ENCODE measurements at places on chromosomes 12 and 14. TPM values are rescaled to one million over a fixed set of nuclear protein-coding genes. Genes with fewer than 3 reads are reported as not detected.

DNA sequence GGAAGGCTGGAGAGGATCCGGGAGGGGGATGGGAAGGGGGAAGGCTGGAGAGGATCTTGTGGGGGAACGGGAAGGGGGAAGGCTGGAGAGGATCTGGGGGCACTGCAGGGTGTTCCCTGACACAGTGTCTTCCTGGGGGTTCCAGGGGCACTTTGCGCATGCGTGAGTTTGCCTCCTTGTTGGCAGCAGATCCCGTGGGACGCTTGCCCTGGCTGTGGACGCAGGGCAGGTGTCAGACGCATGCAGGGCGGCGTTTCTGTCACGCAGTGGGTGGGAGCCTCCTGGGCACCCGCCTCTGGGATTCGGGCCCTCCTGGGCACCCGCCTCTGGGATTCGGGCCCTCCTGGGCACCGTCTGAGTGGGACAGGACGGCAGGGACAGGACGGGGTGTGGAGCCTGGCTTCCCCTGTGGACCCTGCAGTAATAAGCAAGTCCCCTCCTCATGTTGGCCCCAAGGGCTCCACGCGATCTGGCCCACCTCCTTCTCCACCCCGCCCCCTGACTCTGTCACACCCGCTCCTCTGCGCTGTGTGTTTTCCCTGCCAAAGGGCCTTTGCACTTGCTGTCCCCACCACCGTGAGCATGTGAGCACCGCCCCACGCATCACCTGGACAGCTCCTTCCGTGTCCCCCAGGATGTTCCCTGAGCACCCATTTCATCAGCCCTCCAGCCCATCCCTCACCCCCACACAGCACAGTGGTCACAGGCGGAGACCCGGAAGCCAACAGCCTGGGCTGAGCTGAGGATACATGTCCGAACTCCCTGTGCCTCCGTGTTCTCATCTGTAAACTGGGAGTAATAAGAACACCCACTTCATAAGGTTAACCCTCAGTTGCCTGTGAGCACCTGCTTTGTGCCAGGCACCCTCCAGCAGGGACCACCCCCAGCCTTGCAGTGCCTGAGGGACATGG lies 4.4 kb downstream of the MMP17 start:
- DNase-seq = peak; percentile 33

DNA sequence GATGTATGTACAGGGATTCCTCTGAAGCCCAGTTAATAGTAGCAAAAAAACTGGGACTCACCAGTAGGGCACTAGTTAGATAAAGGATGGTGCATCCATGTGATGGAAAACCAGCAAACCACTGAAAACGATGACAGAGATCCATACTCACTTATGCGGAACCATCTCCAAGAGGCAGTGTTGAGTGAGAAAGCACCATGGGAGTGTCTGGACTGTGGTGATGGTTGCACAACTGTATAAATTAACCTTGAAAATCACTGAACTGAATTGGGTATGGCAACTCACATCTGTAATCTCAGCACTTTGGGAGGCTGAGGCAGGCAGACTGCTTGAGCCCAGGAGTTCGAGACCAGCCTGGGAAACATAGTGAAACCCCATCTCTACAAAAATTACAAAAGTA lies 53.6 kb upstream of the ZFP36L1 start:
- DNase-seq = no peak

DNA sequence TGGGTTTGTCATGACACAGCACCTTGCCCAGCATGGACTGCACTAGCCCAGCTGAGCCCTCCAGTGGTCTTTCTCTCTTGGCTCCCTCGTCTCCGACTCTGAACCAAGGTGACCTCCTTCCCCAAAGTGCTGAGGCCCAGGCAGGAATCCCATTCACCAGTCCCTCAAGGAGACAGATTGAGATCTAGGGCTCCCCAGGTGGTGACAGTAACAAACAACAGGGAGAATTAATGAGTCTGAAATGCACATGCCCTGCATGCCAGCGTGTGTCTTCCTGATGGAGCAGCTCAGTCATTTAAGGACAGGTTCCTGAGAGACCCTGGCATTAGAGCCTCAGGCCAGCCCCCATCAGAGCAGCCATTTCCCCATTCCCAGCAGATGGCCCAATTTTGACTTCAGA lies 51.4 kb upstream of the OAS1 start:
- no peak for DNase-seq

- no peak for DNase-seq
Measured at GRCh38 chr12:68481181-68481941, 129.3 kb upstream of the RAP1B start.

- no peak for DNase-seq
Measured at GRCh38 chr12:19288603-19289244, 150.6 kb upstream of the AEBP2 start.

GRCh38 chr12:125996443-125996842 lies 931.2 kb downstream of the AACS start:
- DNase-seq = no peak

GRCh38 chr12:47205532-47206449 lies 126.0 kb upstream of the AMIGO2 start:
- DNase-seq = no peak

GRCh38 chr12:112243255-112244110 lies 118.1 kb downstream of the TRAFD1 start:
- DNase-seq = peak; percentile 35

DNA sequence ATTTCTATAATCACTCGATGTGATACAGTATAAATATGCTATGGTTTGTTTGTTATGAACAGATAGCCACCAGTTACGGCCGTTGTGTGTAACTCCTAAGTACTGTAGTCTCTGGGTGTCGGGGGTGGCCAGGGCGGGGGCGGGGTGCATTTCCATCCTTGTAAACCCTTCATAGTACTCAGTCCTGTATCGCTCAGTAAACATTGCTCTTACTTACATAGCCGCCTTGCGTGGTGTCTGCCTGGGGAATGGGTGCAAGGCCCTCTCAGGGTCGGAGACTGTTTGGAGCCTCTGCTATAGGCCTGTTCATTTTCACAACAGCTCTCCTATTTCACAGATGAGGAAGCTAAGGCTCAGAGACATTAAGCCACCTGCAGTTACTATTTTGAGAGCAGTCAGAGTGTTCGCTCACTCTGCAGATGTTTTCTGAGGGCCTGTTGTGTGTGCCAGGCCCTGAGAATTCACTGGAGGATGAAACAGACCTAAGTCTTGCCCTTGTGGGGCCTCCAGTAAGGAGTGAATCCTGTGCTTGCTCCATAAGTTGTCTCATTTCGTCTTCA lies 42.5 kb downstream of the JDP2 start:
- no peak for DNase-seq

DNA sequence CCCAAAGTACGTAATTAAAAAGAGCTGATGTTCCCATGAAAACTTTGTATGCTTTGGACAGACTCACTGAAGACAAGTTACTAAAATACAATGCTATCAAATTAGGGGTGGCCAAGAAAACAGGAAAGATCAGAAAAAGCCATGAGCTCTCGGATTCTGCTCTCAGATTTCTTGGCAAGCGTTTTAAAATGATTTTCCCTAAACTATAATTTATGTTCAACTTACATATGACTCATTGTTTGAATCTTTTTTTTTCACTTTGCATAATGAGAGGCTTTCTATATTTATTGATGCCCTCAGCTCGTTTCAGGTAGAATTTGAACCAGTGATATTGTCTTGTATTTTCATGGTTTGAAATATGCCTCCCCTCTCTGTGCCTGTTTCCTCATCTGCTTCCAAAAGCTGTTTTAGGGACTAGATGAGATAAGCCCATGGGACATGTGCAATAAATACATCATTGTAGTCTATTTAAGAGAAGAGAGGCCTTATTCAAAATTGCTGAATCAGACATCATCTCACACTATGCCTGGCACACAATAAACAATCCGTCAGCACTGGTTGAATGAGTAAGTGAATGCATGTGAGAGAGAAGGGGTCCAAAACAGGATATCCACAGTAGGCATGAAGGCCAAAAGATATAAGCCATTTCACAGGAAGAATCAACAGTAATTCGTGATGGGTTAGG lies 4.7 kb upstream of the IPO8 start:
- DNase-seq = no peak

- DNase-seq = no peak
Measured at GRCh38 chr14:54709867-54710266, 142.9 kb downstream of the SAMD4A start.

DNA sequence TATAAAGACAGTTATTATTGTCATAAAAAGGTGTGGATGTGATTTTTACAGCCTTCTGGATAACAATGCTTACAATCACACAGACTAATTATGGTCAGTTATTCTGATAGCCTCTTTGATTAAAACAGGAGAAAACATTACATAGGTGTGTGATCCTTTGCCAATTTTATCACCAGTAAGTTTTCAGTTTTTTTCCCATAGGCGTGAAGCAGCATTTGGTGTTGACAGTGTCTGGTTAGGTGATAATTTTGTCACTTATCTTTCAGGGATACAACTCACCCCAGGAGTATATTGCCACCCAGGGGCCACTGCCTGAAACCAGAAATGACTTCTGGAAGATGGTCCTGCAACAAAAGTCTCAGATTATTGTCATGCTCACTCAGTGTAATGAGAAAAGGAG lies 208.8 kb downstream of the EPS8 start:
- no peak for DNase-seq

- no peak for DNase-seq
Measured at GRCh38 chr12:94507455-94507854, 47.8 kb upstream of the CEP83 start.

DNA sequence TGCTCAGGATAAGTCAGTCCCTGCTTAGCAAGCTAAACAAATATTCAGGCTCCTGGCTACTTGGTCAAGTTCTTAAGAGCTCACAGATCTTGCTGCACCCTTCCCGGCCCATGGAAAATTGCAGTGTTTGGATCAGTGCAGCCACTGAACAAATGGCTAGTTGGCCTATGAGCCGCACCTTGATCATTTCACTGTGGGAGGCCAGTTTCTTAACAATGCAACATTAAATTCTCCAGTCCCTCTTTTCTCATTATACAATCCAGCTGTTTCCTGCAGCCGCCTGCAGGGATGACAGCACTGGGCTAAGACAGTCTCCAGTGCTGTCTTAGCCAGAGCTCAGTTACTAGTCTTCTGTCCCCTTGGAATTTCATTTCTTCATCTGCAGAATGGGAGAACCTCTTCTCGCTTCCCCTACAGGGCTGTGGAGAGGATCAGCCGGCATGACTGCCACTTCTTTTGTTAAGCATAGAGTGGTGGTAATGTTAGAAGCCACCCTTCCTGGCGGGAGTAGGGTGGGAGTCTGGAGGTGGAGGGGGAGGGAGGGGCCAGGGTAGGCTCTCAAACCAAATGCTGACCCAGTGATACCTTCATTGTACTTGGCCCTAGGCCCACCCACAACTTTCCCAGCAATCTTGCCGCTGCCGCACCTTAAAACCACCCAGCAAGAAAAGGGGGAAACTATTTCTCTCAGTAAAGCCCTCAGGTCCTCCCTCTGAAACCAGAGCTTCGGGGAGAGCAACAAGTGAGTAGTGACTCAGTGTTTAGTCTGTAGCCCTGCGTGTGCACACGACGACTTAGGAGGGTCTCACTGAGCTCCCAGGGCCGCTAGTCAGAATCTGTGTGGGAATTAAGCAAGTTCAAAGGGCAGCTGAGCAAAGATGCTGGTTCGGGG lies 145.7 kb downstream of the NUAK1 start:
- DNase-seq = no peak

DNA sequence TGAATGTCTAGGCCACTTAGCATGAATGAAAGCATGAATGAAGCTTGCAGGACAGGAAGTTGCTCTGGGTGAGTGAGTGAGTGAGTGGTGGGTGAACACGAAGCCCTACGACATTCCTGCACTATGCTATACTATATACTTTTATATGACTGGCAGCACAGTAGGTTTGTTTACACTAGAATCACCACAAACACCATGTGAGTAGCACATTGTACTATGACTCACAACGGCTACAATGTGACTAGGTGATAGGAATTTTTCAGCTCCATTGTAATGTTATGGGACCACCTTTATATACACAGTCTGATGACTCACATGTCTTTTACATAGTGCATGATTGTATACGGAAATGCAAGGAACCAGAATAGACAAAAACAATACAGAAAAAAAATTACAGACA lies 1480.2 kb downstream of the AACS start:
- DNase-seq = no peak

DNA sequence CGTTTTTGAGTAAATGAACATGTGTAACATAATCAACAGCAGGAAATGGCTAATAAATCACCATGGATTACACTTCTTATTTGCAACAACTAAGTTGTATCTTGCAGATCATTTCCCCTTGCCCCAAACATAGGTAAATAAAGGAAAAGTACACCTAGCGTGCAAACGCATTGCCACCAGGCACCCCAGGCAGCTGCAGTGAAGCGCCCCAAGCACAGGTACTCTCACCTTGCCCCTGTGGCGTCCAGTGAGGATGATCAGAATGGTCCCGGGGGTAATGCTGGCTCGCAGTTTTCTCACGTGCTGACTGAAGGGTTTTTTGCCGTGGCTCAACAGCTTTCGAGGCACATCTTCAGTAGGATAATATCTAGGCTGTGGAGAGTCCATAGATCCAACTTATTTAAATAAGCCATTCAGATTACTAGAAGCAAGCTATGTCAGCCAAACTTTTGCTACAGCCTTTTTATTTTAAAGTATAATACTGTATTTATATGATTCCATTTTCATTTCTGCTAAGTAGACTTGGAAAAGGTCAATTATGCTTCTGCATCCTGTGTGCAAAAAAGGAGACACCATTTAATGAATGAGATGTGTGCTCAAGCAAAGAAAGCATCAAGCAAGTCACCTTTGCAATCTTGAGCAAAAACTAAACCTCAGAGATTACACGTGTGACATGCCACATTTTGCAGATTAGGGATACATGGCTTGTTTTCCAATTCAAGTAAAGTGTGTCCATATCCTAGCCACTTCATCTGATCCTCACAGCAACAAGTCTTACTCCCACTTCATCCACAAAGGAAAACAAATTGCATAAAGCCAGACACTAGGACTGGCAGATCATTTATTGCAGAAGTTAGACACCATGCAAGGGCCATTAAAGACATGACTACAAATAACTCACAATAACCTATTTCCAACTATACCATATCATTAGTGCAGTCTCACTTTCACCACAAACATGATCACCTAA lies 2.6 kb downstream of the RPL6 start:
- DNase-seq = no peak

GRCh38 chr12:106188256-106188655 lies 49.5 kb upstream of the NUAK1 start:
- no peak for DNase-seq

GRCh38 chr12:117890644-117891043 lies 78.1 kb downstream of the KSR2 start:
- DNase-seq = no peak

The FOXJ2 gene
- 7.3 TPM for total RNA-seq

The RAD9B gene
- total RNA-seq = 0.94 TPM

The MGP gene
- total RNA-seq = 3.9 TPM
